ENCODE measurements at places on chromosomes 3 and 15. TPM values are rescaled to one million over a fixed set of nuclear protein-coding genes. Genes with fewer than 3 reads are reported as not detected.

C3orf62 gene
- 2.3 TPM for total RNA-seq

- no peak for DNase-seq
Measured at GRCh38 chr3:67286586-67286985, 288.5 kb downstream of the KBTBD8 start.

NUP210 gene
- not detected for total RNA-seq

- DNase-seq, result no peak
Measured at GRCh38 chr3:4508048-4508981, 15.2 kb downstream of the ITPR1 start.

CCR8 gene
- total RNA-seq, result not detected

- DNase-seq, result no peak
Measured at GRCh38 chr15:68981941-68982340, 32.6 kb upstream of the NOX5 start.

TAGLN3 gene
- total RNA-seq, result 14.9 TPM

GRCh38 chr3:110381992-110382391 is 689.6 kb upstream of the NECTIN3 start:
- no peak for DNase-seq

DHX30 gene
- 58.9 TPM for total RNA-seq

LRRC49 gene
- total RNA-seq, result 11.0 TPM

FETUB gene
- 0.07 TPM for total RNA-seq

DNA sequence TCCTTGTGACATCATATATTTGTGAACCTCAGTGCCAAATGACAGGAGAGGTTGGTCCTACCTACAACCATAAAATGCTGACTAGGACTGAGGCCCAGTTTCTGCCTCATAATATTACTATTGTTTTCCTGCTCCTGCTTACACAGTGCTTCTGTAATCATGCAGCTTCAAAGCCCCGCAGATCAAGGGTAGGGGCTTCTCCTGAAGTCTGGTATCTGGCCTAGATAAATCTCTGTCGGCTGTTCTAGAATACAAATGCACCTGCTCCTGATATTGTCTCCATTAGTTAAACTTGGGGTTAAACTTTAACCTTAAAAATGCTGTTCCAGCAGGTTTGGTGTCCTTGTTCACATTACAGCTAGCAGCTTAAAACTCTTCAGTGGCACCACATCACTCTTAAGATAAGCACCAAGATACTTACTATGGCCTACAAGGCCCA is 552.4 kb downstream of the TUSC7 start:
- DNase-seq, result no peak

GRCh38 chr3:143450632-143451031 is 331.1 kb downstream of the CHST2 start:
- no peak for DNase-seq

EXD1 gene
- total RNA-seq, result not detected

PRSS50 gene
- total RNA-seq, result not detected

GRCh38 chr3:49901366-49902339 is 2.0 kb downstream of the MST1R start:
- peak; percentile 34 for DNase-seq

RBPMS2 gene
- total RNA-seq, result not detected

DNA sequence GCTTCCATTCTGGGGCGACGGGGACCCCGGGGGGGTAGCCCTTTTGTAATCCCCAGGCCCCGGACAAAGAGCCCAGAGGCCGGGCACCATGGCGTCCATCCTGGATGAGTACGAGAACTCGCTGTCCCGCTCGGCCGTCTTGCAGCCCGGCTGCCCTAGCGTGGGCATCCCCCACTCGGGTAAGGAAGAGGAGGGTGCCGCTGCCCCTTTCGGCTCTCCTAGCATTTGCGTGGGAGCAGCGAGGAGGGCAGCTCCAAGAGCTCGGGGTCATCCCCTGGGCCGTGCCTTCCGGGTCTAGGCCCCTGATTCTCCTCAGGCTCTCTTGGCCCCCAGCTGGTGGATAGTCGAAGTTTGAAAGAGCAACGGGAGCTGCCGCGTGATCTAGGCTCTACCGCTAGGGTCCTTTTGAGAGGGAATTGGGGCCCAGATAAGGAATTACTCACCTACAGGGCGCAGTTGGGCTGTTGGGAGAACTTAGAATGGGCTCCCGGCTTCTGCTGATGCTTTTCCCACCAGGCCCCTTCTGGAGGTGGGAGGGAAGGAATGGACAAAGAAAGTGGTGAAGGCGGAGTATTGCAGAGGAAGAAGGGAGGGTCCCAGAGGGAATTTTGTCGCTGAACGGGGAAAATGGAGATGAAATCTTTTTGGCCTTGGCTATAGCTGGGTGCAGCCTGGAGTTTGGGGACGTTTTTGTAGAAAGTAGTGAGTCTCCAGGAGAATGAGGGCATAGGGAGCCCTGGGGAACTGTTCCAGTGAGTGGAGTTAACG is 615 bp downstream of the VPS18 start:
- peak; percentile 59 for DNase-seq

DNA sequence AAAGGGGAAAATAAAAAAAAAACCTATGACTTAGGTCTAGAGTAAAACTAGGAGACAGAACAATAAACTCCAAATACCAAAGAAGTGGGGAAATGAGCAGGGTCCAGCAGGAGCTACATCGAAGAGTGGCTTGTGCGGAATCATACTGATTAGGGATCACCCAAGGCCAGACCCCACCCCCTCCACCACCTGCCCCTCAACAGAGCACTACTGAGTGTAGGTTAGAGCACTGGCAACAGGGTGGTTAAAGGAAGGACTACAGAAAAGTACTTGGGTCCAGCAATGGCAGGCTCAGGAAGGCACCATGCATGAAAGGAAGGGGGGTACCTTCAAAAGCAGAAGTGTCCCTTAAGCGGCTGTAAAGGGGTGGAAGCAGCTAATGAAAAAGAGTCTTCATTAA is 96.2 kb downstream of the UBE3A start:
- DNase-seq, result no peak

ASB14 gene
- total RNA-seq, result not detected

DNA sequence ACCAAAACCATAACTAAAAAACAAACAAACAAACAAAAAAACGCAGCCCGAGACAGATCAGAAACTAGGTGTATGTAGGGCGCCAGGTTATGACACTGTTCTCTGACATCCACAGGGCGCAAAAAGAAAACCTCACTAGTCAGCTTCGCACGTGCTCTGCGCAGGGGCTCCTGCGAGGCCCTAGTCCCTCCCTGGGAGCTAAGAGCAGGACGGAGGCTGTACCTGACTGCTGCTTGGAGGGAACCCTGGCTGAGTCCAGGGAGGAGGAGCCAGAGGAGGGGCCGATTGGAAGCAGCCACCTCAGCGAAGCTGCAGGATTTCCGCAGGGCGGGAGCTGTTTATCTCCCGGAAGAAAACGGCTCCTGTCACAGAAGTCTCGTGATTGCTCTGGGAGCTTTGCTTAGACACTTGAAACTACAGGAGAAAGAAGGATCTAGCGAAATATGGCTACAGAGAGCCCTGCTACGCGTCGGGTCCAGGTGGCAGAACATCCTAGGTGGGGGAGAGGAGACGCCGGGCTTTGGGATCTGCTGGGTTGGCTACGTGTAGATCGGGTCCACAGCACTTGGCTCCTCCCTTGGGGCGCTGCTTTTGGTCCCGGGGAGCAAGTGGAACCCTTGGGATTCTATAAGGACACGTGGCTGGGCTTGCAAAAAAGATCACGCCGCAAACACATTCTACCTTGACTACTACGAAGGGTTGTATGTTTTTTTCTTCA is at the start of gene GALK2:
Gene GALK2, plus strand, starts transcription at position 368 of the 718 bp plus-strand sequence. Its CDS starts 76 bp downstream, at position 444.
- DNase-seq, result peak; percentile 76

- no peak for DNase-seq
Measured at GRCh38 chr3:163684651-163685050, 1393.6 kb downstream of the SI start.

- DNase-seq, result no peak
Measured at GRCh38 chr3:126127904-126128303, 44.0 kb upstream of the SLC41A3 start.
